ENCODE measurements at places on chromosomes 2 and 18.

GRCh38 chr2:44793322-44793870 lies 148.1 kb upstream of the SIX3 start:
- peak; percentile 7 for DNase-seq

DNA sequence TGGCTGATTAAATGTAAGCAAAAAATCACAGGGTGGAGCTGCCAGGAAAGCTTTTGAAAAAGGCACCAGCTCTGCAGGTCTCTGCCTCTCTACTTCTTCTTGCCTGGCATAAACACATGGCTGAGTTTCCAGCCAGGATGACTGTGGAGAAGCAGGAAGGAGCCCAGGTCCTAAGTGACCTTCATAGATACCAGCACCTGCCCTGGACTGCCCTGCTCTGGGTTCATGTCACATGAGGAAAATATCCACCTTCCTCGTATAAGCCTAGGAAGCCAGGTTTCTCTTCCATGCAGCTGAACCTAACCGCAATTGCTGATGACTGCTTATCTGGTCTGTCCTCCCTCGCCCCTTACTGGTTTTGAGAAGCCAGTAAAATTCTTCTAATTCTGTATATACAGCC lies 47.8 kb upstream of the CREB1 start:
- peak; percentile 50 for DNase-seq

DNA sequence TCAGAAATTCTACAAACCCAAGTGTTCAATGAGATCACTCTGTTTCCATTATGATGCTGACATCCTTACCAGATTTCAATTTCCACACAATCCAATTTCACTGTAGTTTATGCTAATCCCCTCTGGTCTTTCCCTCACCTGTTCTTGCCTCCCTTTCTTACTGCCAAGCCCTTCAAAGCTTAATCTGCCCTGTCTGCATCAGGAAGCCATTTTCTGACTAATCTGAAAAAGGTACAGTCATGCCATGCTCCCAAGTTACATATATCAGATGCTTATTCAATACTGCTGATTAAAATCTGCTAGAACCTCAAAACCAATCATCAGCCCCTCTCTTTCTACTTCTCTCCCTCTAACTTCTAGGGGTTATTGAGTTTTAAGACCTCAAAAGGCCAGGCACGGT lies 8.9 kb downstream of the KRTCAP3 start:
- no peak for DNase-seq

- no peak for DNase-seq
These were observed 117.5 kb downstream of the GALNT14 start for GRCh38 chr2:31020713-31021112.

DNA sequence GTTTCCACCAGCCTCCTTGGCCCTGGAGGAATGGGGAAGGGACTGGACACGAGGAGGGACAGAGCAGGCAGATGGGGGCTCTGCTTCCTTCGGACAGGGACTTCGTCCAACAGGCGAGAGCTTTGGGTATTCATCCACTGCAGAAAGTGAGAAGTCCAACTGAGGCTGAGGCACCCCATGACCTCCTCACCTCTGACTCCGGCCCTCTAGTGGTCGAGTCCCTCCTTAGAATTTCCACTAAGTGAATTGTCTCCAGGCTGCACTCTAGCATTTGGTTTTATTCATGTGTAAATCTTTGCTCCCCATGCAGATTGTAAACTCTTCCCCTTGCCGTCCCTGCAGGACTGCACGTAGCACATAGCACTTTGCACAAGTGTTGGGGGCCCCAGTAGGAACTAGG lies 75.6 kb downstream of the TMEM247 start:
- DNase-seq = peak; percentile 44

GRCh38 chr18:48308027-48308635 lies 101.1 kb downstream of the ZBTB7C start:
- DNase-seq = no peak

DNA sequence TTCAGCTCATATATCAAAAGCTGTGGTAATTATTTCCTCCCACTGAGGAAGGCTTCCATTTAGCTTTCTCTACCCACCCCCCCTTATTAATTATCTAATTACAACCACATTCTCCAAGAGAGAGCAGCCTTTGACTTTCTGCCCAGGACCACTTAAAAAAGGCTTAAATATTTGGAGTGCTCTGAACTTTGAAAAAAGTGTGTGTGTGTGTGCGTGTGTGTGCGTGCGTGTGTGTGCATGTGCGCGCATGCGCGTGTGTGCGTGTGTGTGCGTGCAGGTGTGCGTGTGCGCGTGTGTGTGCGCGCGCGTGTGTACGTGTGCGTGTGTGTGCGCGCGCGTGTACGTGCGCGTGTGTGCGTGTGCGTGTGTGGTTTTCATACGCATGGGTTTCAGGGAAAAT lies 57.8 kb downstream of the TWIST2 start:
- no peak for DNase-seq

- no peak for DNase-seq
These were observed 357.4 kb upstream of the GULP1 start for GRCh38 chr2:187934236-187934635.

GRCh38 chr2:142014536-142014935 lies 116.3 kb downstream of the LRP1B start:
- no peak for DNase-seq

- DNase-seq = no peak
These were observed 48.9 kb downstream of the PAX8 start for GRCh38 chr2:113229795-113230194.

GRCh38 chr2:161283926-161284325 lies 24.3 kb upstream of the PSMD14 start:
- DNase-seq = no peak

GRCh38 chr2:201191132-201191875 lies 8.4 kb downstream of the CASP10 start:
- DNase-seq = peak; percentile 61

DNA sequence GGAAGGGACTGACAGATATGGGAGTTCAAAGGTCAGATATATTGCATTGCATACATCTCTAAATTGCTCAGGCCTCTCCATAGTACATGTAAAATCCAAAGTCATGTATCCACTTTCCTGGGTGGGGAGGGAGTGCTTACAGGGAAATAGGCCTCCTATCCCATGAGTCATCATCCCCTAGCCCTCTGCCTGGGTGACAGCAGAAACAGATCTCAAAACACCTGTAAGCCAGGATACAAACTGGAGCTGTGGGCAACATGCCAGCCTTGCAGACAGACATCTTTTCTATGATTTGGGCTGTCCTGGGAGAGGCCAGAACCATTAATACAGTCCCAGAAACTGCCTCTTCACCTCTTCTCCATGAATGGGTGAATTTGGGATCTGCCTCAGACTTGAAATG lies 4.8 kb downstream of the ALK start:
- DNase-seq = no peak

DNA sequence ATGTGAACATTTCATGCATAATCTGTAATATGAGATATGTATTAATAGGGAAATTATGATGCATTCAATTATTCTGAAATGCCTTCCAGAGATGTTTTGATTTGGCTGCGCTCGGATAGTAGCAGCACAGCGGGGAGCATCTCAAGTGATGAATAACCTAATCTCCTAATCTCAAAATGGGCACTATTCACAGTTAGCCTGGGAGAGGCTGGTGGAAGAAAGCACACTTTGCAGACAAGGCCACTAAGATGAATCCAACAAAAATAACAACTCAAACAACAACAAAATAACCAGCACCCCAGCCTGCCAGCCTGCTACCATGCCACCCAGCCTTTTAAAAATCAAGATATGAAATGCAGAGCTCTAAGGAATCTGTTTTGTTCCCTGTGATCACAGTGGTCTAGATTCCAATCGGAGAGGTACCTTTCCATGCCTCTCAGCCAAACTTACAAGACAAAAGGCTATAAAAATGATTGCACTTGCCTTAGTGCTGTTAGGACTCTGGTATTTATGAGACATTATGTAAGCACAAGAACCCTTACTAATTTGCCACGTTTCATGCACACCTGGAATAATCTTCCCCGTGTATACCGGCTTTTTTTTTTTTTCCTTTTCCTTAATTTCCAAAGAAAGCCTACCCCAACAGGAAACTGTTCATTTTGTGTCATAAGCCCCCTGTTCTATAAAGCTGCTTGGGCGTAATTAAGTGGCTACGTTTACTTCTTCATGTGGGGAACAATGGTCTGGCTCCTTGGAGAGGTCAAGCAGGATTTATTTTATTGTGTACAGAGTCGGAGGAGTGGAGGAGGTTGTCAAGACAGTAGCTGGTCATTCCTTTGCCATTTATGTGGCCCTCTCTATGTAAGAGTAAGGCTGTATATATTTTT lies 526.9 kb upstream of the FANCL start:
- no peak for DNase-seq

- no peak for DNase-seq
These were observed 42.1 kb downstream of the NPAS2 start for GRCh38 chr2:100862081-100862480.

DNA sequence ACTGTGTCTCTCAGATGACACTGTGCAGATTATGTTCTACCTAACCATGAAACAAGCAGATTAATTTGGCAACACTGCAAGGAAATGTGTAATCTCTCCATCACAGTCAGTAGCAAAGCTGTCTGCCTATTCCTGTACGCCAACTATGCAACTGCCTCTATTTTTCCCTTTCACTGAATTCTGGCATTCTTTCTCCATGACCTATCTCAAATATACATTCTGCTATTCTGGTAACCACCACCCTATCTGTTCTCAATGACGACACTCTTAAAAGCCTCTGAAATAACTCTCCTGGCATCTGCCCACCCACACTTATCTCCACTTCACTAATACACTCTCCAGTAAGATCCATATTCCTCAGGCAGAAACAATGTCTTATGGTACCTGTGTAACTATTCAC lies 78.7 kb downstream of the ABCA12 start:
- DNase-seq = no peak

- no peak for DNase-seq
These were observed 223.4 kb downstream of the SP3 start for GRCh38 chr2:173741759-173742158.

DNA sequence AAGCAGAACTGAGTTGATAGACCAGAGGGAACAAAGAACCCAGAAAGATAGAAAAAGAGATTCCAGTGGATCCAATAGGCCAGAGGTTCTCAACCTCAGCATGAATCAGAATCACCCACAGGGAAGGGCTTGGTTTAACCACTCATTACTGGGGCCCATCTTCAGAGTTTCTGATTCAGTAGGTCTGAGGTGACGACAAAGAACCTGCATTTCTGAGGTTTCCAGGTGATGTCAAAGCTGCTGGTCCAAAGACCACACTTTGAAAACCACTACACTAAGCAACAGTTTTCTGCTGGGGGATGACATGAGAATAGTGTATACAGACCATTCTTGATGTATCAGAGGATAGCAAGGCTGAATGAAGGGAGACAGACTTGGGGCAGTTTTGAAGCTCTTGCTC lies 296.9 kb upstream of the STON1 start:
- DNase-seq = no peak

GRCh38 chr2:202608142-202608852 lies 26.5 kb upstream of the FAM117B start:
- DNase-seq = no peak

- peak; percentile 40 for DNase-seq
These were observed 313.8 kb downstream of the PDE11A start for GRCh38 chr2:177758591-177759371.

- no peak for DNase-seq
These were observed 55.6 kb downstream of the MRPL35 start for GRCh38 chr2:86254576-86255538.

GRCh38 chr2:12702168-12703121 lies 14.3 kb upstream of the TRIB2 start:
- no peak for DNase-seq

GRCh38 chr18:4126939-4127338 lies 328.2 kb downstream of the DLGAP1 start:
- no peak for DNase-seq

All from hematopoietic multipotent progenitor cell treated with erythropoietin and hydrocortisone succinate and interleukin-3 and kit ligand, for 8 days (in vitro differentiated cells).